ENCODE measurements at places on chromosomes 4 and X.

GRCh38 chr4:56806666-56807065 lies 14.8 kb downstream of the SPINK2 start:
- no peak for DNase-seq

- no peak for DNase-seq
Observed at GRCh38 chr4:66294638-66295037, 624.3 kb upstream of the EPHA5 start.

GRCh38 chr4:123401271-123402120 lies 4.9 kb downstream of the SPRY1 start:
- no peak for DNase-seq

GRCh38 chr4:32112891-32113290 lies 1392.7 kb downstream of the PCDH7 start:
- DNase-seq: no peak

DNA sequence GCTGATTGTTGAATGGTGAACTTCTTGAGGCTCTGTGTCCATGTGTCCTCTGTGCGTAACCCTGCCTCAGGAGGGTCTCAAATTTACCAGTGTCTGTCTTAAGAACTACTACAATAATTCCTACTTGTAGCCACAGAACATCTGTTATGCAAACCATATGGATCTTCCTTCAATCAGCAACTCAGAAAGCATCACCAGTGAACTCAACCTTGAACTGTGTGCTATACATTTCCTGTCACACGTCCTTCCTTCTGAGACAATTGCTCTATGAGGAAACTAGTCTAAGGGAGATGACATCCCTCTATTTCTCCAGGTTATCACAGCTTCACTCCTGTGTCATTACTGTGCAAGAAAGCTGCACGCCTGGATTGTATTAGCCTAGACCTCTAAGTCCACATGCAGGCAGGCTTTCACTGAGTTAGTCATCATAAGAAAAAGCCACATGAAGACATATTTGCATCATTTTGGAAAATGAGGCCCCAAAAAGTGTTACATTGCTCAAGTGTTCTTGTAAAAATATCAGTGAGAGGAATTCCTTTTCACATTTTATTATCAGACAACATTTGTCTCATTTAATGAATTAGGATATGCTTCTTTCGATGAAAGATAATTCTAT lies 157.8 kb downstream of the AFF2 start:
- DNase-seq: no peak

- DNase-seq: no peak
Observed at GRCh38 chr4:66842724-66843088, 702.6 kb downstream of the CENPC start.

GRCh38 chr4:113290666-113291065 lies 241.2 kb downstream of the ANK2 start:
- DNase-seq: no peak

GRCh38 chr4:67037504-67038227 lies 507.6 kb downstream of the CENPC start:
- DNase-seq: no peak

GRCh38 chr4:36332023-36332781 lies 50.8 kb downstream of the DTHD1 start:
- DNase-seq: peak; percentile 33

GRCh38 chr4:123939621-123940020 lies 543.0 kb downstream of the SPRY1 start:
- no peak for DNase-seq

- DNase-seq: no peak
Observed at GRCh38 chr4:152807294-152807829, 27.6 kb downstream of the ARFIP1 start.

DNA sequence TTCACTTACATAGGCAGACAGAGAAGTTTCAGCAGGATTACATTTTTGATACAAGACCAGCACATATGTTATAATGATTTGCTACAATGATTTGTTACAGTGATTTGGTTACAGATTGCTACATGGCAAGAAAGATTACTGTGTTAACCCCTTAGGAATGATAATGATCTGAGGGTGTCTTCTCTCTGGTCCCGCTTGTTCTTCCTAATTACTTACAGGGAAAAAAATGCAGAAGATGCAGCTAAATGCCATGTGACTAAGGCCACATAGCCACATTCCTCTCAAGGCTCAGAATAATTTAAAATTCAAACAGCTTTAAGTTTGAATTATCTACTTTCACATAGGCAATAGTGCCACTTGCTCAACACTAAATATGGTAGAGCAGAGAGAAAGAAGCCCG lies 9.7 kb upstream of the LAP3 start:
- no peak for DNase-seq

- DNase-seq: no peak
Observed at GRCh38 chr4:23942471-23942870, 52.6 kb upstream of the PPARGC1A start.

- DNase-seq: no peak
Observed at GRCh38 chrX:1385253-1386223, 6.4 kb downstream of the SLC25A6 start.

GRCh38 chr4:145283909-145284308 lies 103.5 kb upstream of the OTUD4 start:
- no peak for DNase-seq

DNA sequence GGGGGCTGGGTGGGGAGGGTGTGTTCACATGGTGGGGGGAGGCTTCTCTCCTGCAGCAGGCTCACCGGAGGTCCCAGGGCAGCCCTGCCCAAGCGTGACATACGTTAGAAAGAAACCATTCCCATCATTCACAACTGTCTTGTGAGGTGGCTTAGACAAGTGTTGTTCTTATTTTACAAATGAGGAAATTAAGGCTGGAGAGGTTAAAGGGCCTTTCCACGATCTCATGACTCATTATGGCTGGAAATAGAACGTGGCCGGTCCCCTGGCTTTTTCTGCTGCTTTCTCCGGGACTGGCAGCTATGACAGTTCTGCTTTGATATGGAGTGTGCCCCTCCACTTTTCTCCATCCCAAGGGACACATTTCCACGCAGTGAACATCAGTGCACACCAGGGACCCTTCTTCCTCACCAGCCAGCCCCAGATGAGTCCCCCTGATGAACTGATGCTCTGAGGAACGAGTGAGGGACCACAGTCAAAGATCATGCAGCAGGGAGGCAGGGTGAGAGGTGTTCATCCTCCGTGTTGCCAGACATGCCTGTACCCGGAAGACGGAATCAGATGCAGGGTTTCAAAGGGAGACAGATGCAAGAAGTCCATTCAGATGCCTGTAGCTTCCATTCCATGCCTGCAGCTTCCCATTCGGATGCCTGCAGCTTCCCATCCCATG lies 64.0 kb upstream of the ACSL1 start:
- DNase-seq: no peak

GRCh38 chr4:41052287-41052686 lies 162.1 kb downstream of the APBB2 start:
- DNase-seq: no peak

- no peak for DNase-seq
Observed at GRCh38 chrX:70452143-70452733, 7.6 kb downstream of the DLG3 start.

- DNase-seq: no peak
Observed at GRCh38 chrX:103107836-103108235, 14.9 kb upstream of the NXF3 start.

- DNase-seq: no peak
Observed at GRCh38 chrX:9942086-9942485, 25.1 kb upstream of the CLDN34 start.

GRCh38 chr4:146336410-146336807 lies 122.1 kb downstream of the REELD1 start:
- DNase-seq: no peak

DNA sequence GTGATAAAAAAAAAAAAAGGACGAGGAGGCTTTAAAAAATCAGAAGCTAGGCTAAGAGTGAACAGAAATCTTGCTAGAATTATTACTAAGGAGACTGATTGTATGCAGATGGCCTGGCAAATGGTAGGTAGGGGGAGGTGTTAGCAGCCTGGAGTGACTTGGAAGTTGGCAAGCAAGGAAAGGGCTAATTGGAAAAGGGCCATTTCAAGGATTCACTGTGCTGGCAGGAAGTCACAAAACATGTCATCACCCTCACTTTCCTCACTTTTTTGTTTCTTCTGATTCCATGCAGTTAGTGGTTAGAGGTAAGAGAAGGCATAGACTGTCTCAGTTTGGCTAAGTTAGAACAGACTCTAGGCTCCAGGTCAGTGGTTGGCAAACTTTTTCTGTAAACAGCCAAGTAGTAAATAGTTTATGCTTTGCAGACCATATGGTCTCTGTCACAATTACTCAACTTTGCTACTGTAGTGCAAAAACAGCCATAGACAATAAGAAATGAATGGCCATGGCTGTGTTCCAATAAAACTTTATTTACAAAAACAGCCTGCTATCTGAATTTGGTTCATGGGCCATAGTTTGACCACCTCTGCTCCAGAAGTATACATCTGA lies 646.5 kb upstream of the ACTRT1 start:
- DNase-seq: no peak

DNA sequence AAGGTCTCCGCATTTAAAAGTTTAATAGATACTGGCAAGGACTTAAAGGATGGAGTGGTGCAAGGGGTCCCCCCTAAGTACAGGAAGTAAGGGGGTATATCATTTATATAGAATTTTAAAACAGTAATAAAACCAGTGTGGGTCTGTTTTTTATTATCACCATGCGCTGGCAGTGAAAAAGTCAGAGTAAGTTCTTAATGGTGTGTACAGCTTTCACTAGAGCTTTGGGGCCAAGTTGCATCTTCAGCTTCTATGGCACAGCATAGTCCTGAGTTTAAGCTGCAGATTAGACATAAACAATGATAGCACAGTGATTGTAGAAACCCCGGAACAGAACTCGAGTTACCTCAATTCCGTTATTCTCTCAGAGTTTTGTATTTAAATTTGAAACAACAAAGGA lies 27.6 kb downstream of the RHOH start:
- DNase-seq: no peak

DNA sequence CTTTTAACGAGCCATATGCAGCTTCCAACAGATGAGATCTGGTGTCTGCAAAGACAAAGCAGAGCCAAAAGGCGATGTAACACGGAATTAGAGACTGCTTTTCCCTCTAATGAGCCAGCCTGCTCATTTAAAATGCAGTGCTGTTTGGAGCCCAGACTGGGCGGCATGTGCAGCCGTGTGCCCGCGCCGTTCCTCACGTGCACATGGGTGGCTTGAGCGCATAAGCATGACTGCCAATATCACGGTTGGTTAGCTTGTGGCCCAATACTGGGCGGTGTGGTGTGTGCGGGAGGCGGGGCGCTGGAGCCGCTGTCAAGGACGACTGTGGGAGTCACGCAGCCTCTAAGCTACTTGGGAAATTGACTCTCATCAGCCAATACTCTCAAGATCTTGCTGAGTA lies 87.0 kb upstream of the SCOC start:
- no peak for DNase-seq

Measured in hypothalamus (tissue), 51 donors.